ENCODE measurements at places on chromosomes 5 and 9.

DNA sequence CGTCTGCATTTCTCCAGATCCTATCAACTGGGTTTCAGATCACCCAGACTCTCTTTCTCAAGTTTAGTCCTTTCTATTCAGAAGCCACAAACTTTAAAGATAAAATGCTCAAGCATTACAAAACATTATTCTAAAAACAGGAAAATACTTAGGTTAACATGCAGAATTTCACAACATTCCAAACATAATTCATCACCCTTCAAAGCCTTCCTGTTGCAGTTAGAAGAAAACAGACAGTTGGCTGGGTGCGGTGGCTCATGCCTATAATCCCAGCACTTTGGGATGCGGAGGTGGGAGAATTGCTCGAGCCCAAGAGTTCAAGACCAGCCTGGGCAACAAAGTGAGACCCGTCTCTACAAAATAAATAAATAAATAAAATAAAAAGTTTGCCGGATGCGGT is 7.7 kb upstream of the OCLN start:
- no peak overlapping the region for H3K4me3 ChIP-seq
- H3K4me1 ChIP-seq = no peaks in the 10 kb centered on the region
- no peaks in the 10 kb centered on the region for H3K36me3 ChIP-seq
- H3K27ac ChIP-seq = no peak overlapping the region
- no peak for DNase-seq

- H3K27me3 ChIP-seq = no peaks in the 10 kb centered on the region
- H3K4me3 ChIP-seq = no peak overlapping the region
- H3K36me3 ChIP-seq = no peaks in the 10 kb centered on the region
- H3K4me1 ChIP-seq = no peaks in the 10 kb centered on the region
- H3K27ac ChIP-seq = no peak overlapping the region
Measured at GRCh38 chr9:91757782-91758181, 192.2 kb downstream of the ROR2 start.

DNA sequence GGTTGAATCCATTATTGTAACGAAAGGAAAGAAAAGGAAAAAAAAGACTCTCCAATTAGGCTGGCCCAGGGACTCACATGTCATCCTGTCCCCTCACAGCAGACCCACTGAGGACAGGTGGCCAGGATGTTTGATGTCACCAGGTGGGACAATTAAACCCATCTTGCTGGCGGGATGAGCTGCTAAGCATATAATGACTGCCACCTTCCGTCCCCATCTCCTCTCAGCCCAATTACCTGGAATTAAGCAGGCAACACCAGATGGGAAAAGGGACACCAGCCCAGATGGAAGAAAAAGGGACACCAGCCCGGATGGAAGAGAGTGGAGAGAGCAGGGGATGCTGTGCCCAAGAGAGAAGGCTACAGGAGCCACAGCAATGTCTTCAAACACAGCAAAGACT is 116.6 kb upstream of the SARDH start:
- no peak overlapping the region for H3K27ac ChIP-seq
- no peaks in the 10 kb centered on the region for H3K27me3 ChIP-seq
- no peak overlapping the region for H3K4me3 ChIP-seq
- no peak for DNase-seq
- no peaks in the 10 kb centered on the region for H3K36me3 ChIP-seq

GRCh38 chr9:120936764-120937122 is 10.1 kb upstream of the TRAF1 start:
- no peak overlapping the region for H3K4me3 ChIP-seq
- H3K27me3 ChIP-seq = no peaks in the 10 kb centered on the region
- peaks cover 85% of the 10 kb centered on the region for H3K4me1 ChIP-seq
- H3K36me3 ChIP-seq = no peaks in the 10 kb centered on the region
- H3K27ac ChIP-seq = peak overlapping the region; percentile 91

DNA sequence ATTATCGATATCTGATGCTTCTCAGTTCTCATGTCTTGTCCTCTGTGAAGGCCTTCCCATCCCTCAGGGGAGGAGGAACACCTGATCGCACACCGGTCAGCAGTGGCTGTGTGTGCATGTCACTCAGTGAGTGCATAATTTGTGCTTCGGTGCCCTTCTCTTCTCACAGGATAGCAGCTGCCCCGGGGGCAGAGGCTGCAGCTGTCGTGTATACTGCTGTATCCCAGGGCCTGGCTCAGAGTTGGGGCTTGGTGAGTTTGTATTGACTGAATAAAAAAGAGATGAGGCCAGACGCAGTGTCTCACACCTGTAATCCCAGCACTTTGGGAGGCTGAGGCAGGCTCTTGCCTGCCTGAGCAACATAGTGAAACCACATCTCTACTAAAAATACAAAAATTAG is 49.7 kb upstream of the NCS1 start:
- no peaks in the 10 kb centered on the region for H3K27me3 ChIP-seq
- H3K27ac ChIP-seq = no peak overlapping the region
- H3K4me3 ChIP-seq = no peak overlapping the region
- H3K36me3 ChIP-seq = peaks cover 74% of the 10 kb centered on the region
- DNase-seq = no peak

DNA sequence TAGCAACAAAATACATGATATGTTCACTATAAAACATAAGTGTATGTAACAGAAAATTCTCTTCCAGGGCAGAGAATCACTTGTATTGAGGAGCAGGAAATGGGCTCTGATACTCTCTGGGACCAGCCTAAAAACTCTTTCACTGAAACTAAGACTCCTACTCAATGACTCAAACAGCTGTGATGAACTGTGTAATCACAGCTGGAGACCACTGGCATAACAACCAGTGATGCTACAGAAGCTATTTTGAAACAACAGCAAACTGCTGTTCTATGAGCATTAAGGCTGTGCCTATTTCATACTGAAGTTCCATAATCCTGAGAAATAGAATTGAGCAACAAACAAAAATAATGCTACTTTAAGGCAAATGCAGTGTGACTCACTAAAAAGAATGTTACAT is 594.0 kb downstream of the HINT1 start:
- H3K27ac ChIP-seq = no peak overlapping the region
- H3K27me3 ChIP-seq = no peaks in the 10 kb centered on the region
- H3K4me3 ChIP-seq = no peak overlapping the region
- no peak for DNase-seq
- no peaks in the 10 kb centered on the region for H3K36me3 ChIP-seq
- H3K4me1 ChIP-seq = no peaks in the 10 kb centered on the region

DNA sequence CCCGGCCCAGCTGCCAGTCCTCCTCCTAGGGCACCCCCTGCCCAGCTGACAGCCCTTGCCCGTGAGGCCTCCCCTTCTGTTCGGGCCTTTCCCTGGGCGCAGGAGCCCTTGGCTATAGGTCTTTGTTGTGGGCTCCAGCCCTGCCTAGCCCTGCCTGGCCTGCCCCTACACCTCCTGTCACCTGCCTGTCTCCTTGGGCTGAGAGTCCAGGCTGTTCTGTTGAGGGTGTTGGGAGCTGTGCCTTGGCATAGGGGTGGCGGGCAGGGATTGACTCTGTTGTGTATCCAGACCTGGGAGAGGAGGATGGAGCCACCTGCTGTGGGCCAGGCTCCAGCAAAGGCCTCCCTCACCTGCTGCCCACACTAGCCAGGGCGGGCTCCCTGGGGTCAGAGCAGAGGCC is 11.6 kb downstream of the FCN2 start:
- no peak overlapping the region for H3K4me3 ChIP-seq
- no peaks in the 10 kb centered on the region for H3K27me3 ChIP-seq
- H3K27ac ChIP-seq = no peak overlapping the region
- H3K36me3 ChIP-seq = no peaks in the 10 kb centered on the region
- DNase-seq = no peak
- peaks cover 19% of the 10 kb centered on the region for H3K4me1 ChIP-seq

DNA sequence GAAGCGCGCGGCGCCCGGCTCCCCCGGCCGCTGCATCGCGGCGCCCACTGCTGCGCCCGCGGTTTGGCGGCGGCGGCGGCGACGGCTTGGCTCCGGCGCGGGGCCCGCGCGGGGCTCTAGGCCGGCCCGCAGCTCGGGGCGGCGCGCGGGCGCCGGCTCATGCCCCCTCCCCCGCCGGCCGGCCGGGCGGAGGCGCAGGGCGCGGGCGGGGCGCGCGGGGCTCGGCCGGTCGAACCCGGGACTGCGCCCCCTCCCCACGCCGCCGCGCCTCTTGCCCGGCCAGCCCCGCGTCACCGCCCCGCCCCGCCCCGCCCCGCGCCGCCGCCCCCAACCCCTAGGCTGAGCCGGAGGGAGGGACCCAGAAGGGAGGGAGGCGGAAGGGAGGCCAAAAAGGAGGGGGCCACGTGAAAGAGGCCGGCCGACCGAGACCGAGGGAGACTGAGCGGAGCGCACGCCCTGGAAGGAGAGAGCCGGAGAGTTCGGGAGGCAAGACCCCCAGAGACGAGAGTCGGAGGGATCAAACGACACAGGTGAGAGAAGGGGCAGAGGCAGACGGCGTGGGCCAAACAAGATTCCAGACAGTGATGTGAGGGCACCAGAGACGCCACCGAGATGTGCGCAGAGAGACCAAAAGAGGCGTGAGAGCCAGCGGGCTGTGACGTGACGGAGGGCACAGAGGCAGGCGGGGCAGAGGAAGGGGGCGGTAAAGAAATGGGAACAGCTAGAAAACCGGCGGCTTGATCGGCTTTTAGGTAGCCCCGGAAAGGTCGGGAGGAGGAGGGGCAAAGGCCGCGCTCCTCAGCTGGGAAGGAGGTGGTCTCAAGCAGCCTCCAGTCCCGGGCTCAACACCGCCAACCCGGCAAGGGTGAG is at the start of gene BARX1:
Gene BARX1, minus strand, starts transcription at position 245 of the 870 bp plus-strand sequence. Its CDS starts 209 bp downstream, at position 36.
- no peak within 1 kb of the TSS for H3K27ac ChIP-seq
- H3K4me1 ChIP-seq = peaks cover 36% of the 10 kb centered on the region
- H3K4me3 ChIP-seq = no peak within 1 kb of the TSS
- no peak for DNase-seq

- H3K4me1 ChIP-seq = no peaks in the 10 kb centered on the region
- H3K27me3 ChIP-seq = no peaks in the 10 kb centered on the region
- H3K36me3 ChIP-seq = no peaks in the 10 kb centered on the region
Measured at GRCh38 chr9:31490551-31491106, 893.8 kb upstream of the ACO1 start.

GRCh38 chr9:22452415-22453010 is 5.9 kb downstream of the DMRTA1 start:
- peaks cover 3% of the 10 kb centered on the region for H3K27me3 ChIP-seq
- H3K4me1 ChIP-seq = no peaks in the 10 kb centered on the region
- no peak overlapping the region for H3K27ac ChIP-seq
- DNase-seq = no peak
- H3K36me3 ChIP-seq = no peaks in the 10 kb centered on the region

Data from esophagus squamous epithelium (tissue), 5 donors.